CD14-positive monocyte (primary cell): ENCODE measurements at places on chromosomes 11 and 22.

GRCh38 chr22:45169591-45170466 lies 6.1 kb downstream of the NUP50 start:
- peak; percentile 60 for DNase-seq

GRCh38 chr11:92136797-92137196 lies 87.8 kb upstream of the FAT3 start:
- no peak for DNase-seq

- DNase-seq = no peak
Measured at GRCh38 chr11:2567026-2567671, 122.3 kb downstream of the KCNQ1 start.

DNA sequence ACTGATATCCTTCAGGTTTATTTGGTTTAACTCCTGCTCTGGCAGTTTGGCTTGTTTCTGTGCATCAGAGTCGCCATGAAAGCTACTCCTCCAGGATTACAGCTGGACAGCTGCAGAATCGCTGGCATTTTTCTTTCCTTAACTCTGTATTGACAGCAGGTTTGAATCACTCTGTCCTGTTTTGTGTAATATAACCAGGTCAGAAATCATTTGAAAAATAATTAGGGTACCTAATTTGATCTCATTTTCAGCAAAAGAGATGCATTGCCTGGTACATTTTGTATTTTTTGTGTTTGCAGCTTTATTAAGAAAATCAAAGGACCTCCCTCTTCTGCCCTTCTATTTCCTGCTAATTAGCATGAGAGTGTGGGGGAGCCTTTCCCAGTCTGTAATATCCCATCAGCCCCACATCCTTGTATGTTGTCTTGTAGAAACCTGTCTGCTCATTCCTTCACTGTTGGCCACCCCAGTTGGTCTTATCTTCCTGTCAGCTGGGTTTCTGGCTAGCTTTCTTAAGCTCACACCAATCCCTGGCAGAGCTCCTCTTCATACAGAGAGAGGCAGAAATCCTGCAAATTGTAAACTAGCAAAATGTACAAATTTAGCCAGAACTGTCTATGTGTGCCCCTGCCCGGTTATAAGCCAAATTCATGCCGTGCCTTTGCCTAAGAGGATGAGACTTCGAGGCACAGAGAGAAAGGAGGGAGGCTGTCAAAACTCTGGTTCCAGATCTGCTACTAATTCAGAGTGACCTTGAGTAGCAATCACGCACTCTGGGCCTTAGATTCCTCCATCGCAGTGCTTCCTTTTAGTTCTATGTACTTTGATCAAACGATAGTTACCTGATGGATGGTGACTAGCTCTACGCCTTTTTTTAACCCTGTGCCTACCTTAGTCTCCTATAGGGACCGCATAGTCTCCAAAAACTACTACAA lies 200.6 kb downstream of the NAV2 start:
- DNase-seq = no peak

- DNase-seq = no peak
Measured at GRCh38 chr11:76838678-76839068, 22.0 kb upstream of the ACER3 start.

DNA sequence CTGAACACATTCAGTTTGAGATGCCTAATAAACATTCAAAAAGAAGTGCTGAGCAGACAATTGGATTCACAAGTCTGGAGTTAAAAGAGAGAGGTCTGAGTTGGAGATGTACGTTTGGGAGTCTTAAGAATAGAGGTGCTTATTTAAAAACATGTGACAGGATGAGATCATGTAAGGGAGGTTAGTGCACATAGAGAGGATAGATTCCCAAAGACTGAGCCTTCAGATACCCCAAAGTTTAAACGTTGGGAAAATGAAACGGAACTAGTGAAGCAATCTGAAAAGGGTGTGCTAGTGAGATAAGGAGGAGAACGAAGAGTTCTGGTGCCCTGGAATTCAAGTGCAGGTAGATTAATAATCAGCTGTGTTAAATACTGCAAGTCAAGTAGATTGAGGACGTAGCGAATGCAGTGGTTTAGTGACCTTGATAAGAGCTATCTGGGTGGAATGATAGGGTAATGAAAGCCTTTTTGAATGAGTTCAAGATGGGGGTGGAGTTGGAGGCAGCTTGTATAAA lies 63.7 kb downstream of the HIPK3 start:
- no peak for DNase-seq

GRCh38 chr11:75677275-75677674 lies 8.4 kb upstream of the MAP6 start:
- DNase-seq = no peak

DNA sequence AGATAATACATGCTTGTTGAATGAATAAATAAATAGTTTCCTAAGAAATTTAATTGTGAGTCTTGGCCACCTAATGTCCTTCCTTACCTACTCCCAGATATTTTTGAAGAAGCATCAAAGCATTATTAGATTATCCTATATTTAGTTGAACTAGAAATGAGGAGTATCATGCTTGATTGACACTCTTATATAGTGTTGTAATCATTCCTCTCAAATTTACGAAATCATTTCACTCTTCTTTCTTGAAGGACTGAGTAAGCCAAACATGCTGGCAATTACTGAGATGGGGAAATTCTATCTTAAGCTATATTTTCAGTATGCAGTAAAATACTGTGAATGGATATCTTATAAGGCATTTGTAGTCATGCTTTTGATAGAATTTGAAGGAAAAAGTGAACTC lies 189.0 kb downstream of the LUZP2 start:
- DNase-seq = no peak

DNA sequence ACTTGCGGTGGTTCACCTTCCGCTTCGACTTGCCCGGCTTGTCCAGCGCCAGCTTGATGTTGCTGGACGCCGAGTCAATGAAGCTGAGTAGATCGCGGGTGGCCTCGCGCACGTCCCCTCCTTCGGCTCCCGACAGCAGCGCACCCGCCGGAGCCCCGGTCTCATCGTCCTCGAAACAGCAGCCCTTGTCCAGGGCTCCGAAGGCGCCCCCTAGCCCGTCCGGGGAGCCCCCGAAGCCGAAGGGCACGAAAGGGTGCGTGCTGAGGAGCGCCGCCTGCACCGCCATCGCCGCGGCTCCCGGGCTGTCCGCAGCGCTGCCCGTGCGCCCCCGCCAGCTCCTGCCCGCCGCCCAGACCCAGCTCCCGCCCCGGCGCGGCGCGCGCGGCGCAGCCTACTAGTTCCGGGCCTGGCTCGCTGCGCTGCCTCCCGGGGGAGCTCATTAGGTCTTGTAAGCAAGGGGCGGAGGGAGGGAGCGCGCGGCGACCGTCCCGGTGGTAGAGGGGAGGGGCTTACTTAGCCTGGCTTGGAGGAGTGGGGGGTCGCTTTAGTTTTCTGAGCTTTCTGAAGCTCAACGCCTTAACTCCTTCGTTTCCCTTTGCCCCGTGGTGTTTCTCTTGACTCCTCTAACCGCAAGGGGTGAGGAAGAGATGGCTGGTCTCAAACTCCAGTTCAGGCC lies at the start of gene FAM181B:
FAM181B (minus strand) TSS at position 421 of the 676 bp plus-strand sequence; CDS start at position 286, 135 bp downstream.
- no peak for DNase-seq

GRCh38 chr11:10844356-10844755 lies 13.5 kb downstream of the ZBED5 start:
- DNase-seq = no peak

DNA sequence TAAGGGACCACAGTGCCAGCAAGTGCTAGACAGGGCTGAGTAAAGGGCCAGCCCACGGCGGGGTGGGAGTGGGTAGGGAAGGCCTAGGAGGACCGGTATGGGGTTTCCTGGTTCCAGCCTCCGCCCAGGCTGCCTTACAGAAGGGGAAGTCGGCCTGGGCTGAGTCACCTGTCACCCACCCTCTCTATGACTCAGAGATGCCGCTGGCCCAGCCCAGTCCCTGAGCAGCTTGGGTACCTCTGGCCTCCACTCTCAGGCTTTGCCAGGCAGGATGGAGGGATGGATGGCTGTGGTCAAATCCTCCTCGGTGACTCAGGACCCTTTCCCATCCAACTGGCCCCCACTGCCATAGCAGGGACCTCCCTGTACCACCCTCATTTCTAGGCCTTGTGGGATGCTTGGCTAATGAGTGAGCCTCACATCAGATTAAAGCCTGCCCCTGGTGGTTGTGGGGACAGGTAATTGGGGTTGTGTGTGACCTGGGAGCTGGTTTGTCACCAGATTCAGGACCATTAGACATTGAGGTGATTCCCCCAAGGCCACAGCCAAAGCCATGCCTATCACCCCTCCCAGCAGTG lies 13.9 kb downstream of the SLC35E4 start:
- peak; percentile 95 for DNase-seq

GRCh38 chr22:19709063-19709769 lies 5.1 kb upstream of the SEPTIN5 start:
- DNase-seq = no peak

GRCh38 chr22:44658311-44658953 lies 43.6 kb upstream of the PRR5 start:
- DNase-seq = no peak

DNA sequence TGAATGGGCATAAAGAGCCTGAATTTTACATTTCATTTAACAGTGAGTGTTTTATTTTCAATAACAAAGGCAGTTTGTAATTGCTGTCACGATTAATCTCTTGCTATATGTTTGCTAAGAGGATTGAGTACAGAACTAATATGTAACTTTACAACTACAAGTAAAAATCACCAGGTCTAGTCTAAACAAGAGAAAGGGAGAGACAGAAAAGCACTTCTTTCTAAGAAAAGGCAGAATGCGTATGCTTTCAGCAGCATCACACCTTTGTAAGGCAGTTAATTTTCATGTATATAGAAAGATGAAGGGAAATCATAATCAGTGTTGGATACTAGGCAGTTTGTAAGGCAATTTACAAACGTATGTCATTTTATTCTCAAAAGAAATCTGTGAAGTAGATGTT lies 169.8 kb downstream of the NELL1 start:
- DNase-seq = no peak

- DNase-seq = no peak
Measured at GRCh38 chr22:30044369-30044768, 35.9 kb upstream of the HORMAD2 start.

- DNase-seq = no peak
Measured at GRCh38 chr11:87529486-87529885, 491.8 kb downstream of the TMEM135 start.

DNA sequence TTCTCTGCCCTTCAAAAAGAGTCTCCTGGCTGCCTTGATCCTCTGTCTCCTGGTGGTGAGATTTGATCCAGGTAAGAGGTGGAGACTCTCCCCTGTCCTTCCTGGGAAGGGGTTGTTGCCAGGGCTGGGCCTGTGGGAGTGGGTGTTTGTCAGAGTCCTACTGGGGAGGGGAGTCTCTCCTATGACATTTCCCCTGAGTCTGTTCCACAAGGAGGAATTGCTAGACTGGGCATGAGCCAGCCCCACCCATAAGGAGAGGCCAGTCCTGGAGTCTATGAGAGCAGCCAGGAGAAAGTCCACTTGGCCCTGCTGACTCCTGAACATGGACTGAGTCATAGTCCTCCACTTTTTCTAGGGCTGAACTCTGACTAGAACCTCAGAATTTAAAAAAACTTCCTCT lies 7.4 kb downstream of the PEX26 start:
- no peak for DNase-seq

GRCh38 chr11:122277493-122277892 lies 161.5 kb upstream of the BLID start:
- no peak for DNase-seq

DNA sequence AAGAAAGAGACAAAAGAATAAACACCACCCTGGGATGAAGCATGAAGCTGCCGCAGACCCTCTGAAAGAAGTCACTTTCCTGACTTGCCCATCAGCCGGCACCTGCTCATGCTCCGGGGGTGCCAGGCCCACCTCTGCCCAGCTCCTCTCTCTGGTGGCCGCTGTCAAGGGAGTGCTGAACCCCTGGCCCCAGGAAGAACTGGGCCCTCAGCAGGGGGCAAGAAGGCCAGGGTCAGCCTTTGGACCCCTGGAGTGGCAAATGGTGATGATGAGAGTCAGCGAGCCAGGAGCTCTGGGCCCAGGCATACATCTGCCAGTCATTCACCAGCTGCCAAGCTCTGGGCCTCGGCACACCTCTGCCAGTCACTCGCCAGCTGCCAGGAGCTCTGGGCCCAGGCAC lies 17.4 kb downstream of the TTLL8 start:
- no peak for DNase-seq
